ENCODE measurements at places on chromosomes 16 and 17.

DNA sequence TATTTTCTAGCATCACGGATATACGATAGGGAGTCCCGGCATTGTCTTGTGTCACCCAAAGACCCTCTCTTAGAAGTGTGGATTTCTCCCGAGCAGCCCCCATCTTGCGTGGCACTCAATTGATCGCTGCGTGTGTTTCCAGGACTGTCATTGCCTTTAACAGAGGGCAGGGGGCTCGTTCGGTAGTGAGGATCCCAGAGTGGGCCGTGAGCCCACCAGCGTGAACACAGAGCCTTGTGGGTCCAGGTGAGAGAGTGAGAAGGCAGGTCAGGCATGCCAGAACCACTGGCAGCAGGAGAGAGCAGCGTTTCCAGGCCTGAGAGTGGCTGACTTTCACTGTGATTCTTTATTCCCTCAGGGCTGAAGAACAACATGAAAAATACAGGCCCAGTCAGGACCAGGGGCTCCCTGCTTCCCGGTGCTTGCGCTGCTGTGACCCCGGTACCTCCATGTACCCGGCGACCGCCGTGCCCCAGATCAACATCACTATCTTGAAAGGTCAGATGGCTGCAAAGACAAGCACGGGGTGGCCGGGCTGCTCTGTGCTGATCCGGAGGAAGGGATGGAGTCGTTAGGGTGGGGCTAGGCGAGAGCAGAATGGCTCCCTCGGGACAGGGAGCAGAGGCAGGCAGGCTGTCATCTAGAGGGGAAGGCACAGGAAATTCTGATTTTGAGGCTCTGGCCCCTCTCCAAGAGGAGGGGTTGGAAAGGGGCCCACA is 22.4 kb downstream of the C1QTNF1 start:
- no peak for DNase-seq

- no peak for DNase-seq
Observed at GRCh38 chr17:36850790-36851189, 86.5 kb upstream of the LHX1 start.

GRCh38 chr17:79702034-79702433 is 28.7 kb upstream of the ENPP7 start:
- peak; percentile 64 for DNase-seq

DNA sequence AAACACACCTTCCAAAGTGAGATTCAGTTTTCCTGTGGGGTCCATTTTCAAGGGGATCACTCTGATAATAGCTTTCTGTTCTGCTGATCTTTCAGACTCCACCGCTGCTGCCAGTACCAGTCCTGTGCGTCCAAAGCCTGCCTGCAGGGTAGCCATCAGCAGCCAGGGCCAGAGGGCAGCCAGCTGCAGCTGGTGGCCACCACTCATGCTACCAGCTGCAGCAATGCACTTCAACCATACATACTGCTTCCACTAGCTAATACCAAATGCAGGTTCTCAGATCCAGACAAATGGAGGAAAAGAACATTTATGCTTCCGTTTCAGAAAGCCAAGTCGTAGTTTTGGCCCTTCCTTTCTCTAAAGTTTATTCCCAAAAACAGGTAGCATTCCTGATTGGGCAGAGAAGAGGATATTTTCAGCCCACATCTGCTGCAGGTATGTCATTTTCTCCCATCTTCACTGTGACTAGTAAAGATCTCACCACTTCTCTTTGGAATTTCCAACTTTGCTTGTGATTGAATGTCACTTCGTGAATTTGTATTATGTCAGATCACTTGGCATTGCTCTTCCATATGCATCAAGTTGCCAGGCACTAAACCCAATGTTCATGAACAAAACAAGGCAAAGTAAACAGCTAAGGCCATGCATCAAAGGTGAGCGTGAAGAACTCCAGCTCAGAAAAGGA is 1.8 kb downstream of the RNF43 start:
- peak; percentile 52 for DNase-seq

DNA sequence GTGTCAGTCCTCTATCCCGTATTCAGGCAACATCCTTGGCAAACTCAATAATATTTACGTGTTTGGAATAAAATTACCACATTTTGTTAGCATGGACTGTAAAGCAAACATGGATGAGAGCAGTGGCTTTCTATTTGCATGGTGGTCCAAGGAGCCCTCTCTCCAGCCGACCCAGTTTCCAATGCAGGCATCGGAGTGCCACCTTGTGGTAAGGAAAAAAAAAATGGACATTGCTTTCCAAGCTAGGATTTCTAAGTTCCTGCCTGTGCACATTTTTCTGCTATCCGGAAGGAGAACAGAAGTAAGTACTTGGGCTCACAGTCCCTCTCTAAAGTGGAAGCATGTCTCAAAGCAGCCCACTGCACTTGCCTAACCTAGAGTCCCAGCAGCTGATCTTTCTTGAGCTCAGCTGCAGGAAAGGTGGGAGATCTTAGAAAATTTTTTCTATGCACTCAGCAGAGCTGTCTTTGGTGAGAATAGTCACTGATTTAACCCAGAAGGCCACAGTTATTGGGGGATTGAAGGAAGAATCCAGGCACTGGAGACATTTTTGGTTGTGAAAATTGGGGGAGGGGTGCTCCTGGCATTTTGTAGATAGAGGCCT is 46.0 kb upstream of the ERCC4 start:
- DNase-seq = peak; percentile 75

- DNase-seq = no peak
Observed at GRCh38 chr17:83090444-83091256, 11.2 kb downstream of the METRNL start.

DNA sequence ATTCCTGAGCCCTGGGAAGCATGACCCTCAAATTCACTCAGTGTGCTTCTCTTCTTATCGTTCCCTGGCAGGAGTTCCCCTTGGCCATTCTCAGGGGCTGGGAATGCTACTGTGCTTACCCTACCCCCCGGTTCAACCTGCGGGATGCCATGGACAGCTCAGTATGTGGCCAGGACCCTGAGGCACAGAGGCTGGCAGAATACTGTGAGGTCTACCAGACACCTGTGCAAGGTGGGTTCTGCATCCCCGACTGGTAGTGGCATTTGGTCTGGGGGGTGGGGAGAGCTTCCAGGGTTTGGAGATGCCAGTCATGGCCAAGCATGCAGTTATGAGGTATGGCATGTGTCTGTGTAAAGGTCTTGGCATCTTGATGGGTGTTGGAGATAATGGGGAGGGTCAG is 39.4 kb downstream of the WSCD1 start:
- no peak for DNase-seq

DNA sequence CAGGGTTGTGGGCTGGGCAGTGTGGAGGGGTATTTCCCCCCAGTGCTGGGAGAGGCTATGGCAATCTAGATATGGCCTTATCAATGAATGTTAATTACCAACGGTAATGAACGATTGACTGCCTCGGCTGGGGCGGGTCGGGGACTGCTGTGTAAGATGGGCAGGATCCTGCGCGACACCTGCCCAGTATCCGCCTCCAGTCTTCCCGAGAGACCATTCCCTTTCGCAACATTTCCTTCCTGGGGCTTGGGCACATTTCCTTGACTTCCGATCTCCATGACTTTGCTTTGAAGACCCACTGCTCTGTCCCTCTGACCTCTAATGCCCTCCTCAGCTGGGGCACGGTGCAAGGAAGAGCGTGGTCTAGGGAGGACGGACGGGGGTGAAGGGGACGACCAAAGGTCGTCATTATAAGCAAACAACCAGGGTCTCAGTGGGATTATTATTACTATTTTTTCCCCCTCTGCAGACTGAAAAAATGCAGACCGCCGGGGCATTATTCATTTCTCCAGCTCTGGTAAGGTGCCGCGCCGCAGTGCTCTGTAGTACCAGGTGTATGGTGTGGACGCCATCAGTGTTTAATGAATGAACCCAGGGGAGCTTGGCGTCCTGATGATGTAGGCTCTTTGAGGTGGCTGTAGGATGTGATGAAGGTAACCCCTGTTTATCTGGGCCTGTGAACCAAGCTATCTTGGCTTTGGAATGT is 506 bp downstream of the ATP5MC1 start:
- no peak for DNase-seq

GRCh38 chr16:19833581-19833980 is 51.1 kb downstream of the GPRC5B start:
- no peak for DNase-seq

- no peak for DNase-seq
Observed at GRCh38 chr17:37830151-37830993, 85.5 kb upstream of the HNF1B start.

Measured in neural progenitor cell (in vitro differentiated cells).